ENCODE measurements at places on chromosomes 1 and 21.

DNA sequence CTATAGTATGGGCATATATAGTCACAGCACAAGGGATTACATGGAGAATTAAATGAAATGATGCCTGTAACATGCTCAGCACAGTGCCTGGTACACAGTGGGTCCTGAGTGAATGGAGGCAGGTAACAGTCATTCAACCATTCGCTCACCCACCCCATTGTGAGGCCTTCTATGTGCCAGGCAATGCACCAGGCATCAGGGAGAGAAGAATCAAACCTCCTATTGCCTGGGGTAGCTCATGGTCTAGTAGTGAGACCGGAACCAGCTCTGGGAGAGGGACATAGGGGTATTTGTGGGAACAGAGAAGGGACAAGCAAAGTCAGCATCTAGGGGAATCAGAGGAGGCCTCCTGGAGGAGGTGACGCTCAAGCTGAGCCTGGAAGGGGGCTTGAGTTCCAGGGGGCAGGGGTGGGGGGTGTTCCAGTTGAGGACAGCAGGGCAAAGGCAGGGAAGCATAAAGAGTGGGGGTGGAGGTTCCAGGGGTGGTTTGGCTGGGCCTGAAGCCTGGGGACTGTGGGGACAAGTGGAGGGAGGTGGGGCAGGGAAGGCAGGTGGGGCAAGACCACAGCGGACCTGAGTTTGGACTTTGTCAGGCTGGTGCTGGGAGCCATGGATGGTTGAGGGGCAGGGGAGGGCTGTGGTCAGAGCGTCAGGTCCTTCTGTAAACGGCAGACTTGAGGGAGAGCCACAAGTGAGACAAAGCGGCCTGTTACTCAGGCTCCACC lies 591.6 kb downstream of the PTPRU start:
- no peak for DNase-seq

DNA sequence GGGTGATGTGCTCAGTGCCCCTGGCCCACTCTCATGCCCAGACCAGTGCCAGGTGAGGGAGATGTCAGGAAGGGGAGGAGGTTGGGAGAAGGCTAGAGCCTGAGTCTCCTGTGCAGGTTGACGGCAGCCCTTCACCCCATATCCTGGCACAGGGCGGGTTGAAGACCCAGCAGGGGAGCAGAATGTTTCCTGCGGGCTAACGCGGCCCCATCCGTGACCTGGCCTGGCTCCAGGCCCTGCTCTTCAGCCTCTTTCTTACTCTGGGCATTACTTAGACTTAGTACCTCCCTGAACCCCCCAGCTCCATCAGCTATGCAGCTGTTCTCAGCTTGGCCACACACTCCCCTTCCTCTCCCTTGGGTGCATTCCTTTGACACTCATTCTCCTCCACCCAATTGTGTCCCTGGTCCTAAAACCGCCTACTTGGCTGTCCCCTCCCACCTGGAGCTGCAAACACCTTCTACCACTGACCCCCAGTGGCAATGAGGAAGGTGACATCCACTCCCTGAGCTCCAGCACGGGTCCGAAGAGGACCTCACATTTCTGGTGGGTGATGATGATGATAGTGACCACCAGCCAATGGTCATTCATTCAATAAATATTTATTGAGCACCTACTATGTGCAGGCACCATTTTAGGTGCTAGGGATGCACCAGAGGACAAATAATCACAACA lies 179.0 kb downstream of the PTPRU start:
- DNase-seq, result no peak

DNA sequence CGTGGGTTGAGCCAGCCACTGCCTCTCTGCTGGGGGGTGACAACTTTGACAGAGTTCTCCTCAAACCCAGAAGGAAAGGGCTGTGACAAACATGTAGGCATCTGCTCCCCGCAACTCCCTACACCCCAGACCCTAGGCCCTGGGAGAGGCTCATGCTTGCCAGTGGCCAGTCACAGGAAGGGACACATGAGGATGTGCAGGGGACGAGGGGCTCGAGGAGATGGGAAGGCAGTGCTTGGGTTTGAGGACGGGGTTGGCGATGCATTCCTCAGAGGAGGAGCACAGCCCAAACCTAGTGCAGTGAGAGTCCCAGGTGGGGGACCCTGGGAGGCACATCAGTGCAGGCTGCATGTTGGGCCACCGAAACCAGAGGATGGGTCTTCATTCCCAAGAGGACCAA lies 62.1 kb downstream of the STUM start:
- no peak for DNase-seq

DNA sequence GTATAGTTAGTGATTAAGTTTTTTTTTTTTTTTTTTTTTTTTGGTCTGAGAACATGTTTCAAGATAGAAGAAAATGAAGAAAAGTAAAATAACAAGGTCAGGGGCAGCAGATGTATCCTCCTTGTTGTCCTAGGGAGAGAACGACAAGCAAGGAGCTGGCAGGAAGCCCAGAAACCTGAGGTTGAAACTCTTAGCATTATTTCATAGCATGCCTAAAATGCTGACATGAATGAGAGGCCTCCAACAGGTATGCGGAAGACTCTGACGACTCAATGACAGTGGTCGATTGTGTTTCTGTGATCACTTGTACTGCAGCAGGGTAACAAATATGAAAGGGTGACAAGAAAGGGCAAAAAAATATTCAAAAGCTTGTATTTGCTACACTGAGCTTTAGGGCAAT lies 415.9 kb downstream of the PLA2G4A start:
- no peak for DNase-seq

- DNase-seq, result no peak
Measured at GRCh38 chr1:162133566-162133965, 64.1 kb downstream of the NOS1AP start.

GRCh38 chr1:229893762-229894444 lies 173.1 kb upstream of the GALNT2 start:
- DNase-seq, result no peak

DNA sequence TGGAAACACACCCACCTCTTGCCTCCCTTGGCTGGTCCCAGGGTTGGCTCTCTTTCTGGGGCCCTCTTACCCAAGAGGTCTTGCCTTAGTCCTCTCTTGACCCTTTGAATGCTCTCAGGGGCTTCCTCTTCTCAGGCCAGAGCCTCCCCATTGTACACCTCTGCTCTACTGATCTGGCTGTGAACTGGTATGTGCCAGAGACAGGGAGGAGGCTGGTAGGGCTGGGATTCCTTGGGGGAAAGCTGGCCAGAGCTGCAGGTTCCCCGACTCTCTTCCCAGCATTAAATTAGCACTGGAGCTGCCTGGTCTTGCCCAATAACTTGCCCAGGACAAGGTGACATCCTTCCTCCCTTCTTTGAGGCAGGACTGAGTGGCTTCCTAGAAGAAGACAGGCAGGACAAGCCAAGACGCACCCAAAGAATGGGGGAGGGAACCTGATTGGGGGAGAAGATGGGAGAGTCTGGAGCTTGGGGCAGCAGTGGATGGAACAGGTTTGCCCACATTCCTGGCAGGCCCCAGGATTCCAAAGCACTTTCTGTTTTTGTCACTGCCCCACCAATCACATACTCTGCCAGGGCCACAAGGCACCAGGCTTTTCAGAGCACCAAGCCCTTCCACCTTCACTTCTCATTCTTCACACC lies 37.2 kb upstream of the CITED4 start:
- DNase-seq, result no peak

DNA sequence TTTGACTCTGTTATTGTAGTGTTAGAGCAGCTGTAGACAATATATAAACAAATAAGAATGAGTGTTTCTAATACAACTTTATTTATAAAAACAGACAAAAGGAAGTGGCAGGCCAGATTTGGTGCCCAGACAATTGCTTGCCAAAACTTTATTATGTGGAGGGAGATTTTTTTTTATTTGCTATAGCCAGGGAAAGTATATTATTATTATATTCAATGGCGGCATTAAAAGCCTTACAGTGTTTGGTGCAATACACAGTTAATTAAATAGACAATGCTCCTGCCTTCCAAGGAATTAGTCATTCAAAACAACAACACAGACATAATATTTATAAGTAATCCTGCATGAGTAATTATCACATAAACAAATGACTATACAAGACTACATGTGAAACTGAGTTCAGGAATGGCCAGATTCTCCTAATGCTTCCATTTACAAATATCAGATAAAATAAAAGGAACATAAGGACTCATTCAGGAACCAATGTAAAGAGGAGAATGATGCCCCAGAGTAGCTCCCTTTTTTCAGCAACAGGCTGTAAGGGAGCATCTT lies 10.6 kb upstream of the RC3H1 start:
- DNase-seq, result no peak

- no peak for DNase-seq
Measured at GRCh38 chr1:82395440-82395839, 594.7 kb downstream of the ADGRL2 start.

DNA sequence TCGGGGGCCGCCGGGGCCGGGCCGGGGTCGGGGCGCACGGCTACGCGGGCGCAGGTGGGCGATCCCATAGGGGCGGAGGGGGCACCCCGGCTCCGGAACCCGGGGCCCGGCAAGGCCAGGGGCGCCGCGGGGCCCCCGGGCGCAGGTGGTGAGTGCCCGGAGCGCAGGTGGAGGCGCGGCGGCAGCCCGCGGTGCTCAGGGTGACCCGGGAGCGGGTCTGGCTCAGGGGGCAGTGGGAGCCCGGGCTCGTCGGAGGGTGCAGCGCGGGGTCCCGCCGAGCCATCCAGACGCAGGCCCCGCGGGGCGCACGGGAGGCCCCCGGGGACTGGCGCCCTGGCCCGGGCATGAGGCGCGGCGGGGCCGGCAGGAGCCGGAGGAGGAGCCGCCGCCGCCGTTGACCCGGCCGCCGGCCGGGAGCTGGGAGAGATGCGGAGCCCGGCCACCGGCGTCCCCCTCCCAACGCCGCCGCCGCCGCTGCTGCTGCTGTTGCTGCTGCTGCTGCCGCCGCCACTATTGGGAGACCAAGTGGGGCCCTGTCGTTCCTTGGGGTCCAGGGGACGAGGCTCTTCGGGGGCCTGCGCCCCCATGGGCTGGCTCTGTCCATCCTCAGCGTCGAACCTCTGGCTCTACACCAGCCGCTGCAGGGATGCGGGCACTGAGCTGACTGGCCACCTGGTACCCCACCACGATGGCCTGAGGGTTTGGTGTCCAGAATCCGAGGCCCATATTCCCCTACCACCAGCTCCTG lies 489 bp downstream of the CELSR2 start:
- DNase-seq, result no peak

DNA sequence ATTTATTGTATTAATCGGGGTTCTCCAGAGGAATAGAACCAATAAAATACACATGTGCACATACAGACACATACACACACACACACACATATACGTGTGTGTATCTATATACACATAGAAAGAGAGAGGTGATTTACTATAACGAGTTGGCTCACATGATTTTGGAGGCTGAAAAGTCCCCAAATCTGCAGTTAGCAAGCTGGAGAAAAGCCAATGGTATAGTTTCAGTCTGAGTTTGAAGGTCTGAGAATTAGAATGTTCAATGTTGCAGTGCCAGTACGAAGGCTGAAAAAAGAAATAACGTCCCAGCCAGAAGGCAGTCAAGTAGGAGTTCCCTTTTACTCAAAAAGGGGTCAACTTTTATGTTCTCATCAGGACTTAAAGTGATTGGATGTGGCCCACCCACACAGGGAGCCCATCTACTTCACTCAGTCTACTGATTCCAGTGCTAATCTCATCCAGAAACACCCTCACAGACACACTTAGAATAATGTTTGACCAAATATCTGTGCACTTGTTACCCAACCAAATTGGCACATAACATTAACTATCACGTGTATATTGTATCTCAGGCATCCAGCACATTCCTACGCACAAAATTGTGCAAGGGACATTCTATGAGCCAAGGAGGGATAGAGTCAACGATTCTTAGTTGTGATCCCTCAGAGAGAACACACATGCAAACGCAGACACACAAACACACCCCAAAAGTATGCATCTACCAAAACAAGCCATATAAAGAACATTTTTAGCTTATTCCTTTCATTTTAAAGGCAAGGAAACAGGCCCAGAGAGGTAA lies 195.5 kb upstream of the DUSP10 start:
- DNase-seq, result no peak

GRCh38 chr1:93346421-93346993 lies 800 bp downstream of the DR1 start:
- peak; percentile 11 for DNase-seq

DNA sequence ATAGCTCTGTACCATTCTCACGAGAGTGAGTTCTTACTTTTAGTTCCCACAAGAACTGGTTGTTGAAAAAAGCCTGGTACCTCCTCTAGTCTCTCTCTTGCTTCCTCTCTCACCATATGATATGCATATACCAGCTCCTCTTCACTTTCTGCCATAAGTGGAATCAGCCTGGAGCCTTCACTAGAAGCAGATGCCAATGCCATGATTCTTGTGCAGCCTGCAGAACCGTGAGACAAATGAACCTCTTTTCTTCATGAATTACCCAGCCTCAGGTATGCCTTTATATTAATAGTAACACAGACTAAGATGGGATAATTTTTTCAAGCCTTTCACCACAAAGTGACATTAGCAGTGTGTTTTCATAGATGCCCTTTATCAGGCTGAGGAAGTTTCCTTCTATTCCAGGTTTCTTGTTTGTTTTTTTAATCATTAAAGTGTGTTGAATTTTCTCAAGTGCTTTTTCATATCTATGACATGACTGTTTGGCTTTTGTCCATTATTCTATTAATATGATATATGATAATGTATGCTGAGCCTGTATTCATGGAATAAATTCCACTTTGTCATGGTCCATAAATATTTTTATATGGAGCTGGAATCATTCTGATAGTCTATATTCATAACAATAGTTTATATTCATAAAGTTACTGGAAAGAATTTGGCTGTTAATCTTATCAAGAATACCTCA lies 40.7 kb upstream of the C1orf185 start:
- DNase-seq, result no peak

DNA sequence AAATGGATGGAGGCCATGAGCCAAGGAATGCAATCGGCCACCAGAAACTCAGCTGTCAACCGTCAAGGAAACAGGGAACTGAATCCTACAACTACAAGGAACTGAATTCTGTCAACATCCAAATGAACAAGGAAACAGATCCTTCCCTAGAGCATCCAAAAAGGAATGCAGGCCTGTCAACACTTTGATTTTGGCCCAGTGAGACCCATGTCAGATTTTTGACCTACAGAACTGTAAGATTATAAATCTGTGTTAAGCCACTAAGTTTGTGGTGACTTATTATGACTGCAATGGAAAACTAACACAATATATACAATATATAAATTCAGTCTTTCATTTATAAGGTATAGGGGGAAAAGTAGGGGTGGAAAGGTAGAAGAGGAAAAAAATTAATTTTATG lies 55.3 kb downstream of the SHCBP1L start:
- no peak for DNase-seq

GRCh38 chr21:15064576-15065391 lies at the start of gene NRIP1:
Gene NRIP1, minus strand, starts transcription at chr21:15065000. Its CDS starts 96,808 bp downstream, at chr21:14968192.
- peak; percentile 61 for DNase-seq

Measured in stimulated activated CD4-positive, alpha-beta T cell treated with anti-CD3 and anti-CD28 coated beads, Interleukin-15, amount 100 ng/mL, for 1 hour (primary cell).